ENCODE measurements at places on chromosomes 11 and 22.

GRCh38 chr11:12529041-12529440, 145.2 kb upstream of the TEAD1 start:
- no peak for DNase-seq

DNA sequence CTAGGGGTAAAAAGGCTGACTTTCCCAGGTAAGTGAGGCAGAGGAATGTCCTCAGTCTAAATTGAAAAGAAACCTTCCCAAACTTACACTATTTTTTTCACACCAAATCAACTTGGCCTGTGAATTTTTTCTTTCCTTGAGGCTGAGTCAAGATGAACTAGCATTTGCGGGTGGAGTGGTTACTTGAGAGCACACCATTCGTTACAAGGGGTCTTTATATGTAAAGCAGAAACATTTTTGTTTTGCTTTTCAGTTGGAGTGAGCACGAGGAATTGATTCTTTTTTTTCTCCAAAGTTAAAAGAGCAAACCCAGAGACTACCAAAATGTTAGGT, 36.4 kb downstream of the MAML2 start:
- DNase-seq: no peak

GRCh38 chr11:72234514-72234830, 9.5 kb downstream of the PHOX2A start:
- no peak for DNase-seq

GRCh38 chr22:41687901-41688364, 734 bp downstream of the SNU13 start:
- no peak for DNase-seq

DNA sequence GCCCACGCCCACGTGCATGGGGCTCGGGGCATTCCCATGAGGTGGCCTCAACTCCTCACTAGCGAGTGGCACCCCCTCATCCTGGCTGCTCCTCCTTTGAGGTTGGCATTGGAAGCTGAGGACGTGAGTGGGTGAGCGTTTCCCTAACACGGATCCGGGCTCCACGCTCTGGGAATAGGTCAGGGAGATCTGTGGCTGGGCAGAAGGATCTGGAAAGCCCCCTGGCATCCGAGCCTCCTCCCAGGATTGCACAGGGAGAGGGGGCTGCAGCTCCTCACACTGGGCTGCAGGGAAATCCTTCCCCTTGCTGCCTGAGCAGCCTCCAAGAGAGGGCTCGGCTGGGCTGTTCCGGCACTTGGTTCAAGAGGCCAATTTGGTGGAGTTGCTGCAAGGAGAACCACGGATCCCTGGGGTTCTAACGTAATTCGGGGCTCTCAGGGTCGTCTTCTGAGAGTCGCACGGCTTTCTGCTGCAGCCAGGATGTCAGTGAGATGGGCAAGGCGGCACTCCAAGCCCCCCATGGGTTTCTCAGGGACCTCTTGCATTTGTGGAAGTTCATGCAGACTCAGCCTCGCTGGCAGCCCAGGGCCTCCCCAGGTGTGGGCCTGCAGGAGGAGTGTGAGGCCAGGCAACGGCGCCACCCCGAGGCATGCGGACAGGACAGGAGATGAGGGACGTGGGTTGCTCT, 1119.0 kb downstream of the BRD1 start:
- DNase-seq: no peak

GRCh38 chr22:30822216-30823014, 127.7 kb downstream of the OSBP2 start:
- no peak for DNase-seq

DNA sequence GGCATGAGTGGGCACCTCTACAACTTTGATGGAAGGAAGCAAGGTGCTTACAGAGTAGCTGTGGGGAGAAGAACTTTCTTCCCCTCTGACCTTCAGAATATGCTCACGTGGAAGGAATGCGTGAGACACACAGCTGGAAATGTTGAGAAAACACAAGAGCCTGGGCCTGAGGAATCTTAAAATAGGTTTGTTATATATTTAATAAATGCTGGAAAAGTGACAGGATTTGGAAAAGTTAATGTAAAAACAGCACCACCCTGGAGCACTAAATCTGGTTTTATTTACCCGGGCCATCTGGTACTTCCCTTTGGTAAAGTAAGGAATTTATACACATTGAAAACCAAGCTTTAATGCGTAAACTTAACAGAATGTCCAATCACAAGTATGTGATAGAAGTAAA, 14.0 kb upstream of the AMPD3 start:
- DNase-seq: no peak

DNA sequence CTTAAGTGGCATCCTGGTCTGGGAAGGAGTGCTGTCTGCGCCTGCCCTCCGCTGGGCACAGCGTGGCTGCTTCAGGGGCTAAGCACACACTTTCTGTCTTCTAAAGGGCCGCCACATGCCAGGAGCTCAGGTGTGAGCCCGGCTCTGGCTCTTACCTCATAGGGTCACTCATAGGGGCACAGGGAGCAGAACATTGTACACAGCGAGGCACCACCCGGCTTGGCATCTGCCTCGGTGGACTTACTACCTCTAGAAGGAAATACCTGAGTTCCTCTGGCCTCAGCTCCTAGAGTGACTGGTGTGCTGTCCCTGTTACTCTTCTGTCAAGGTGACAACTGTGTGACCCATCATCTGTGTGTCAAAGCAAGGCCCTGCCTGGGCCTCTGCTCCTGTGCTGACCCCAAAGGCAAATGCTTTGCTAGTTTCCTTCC, 13.4 kb downstream of the NEAT1 start:
- no peak for DNase-seq

- DNase-seq: no peak
Measured at GRCh38 chr11:15692739-15693138, 578.0 kb downstream of the INSC start.

GRCh38 chr22:20296598-20296997, 23.3 kb downstream of the DGCR6L start:
- DNase-seq: no peak

Data from stimulated activated CD4-positive, alpha-beta T cell treated with anti-CD3 and anti-CD28 coated beads, Interleukin-15, amount 100 ng/mL, for 1 hour (primary cell).